SJSA1 (cell line): ENCODE measurements at places on chromosomes 5 and 9.

- no peak overlapping the region for H3K27ac ChIP-seq
- no peak overlapping the region for H3K4me3 ChIP-seq
- no peak for DNase-seq
These were observed 2.0 kb downstream of the S100Z start for GRCh38 chr5:76851728-76852369.

- no peak overlapping the region for H3K4me3 ChIP-seq
- H3K27ac ChIP-seq, result peak overlapping the region; percentile 1; the same call in 1 of the 2 replicates
- DNase-seq, result peak; percentile 81
- peaks cover 21% of the 10 kb centered on the region for H3K4me1 ChIP-seq
- H3K36me3 ChIP-seq, result no peaks in the 10 kb centered on the region
These were observed 254.6 kb upstream of the PIK3R1 start for GRCh38 chr5:67960939-67961338.

DNA sequence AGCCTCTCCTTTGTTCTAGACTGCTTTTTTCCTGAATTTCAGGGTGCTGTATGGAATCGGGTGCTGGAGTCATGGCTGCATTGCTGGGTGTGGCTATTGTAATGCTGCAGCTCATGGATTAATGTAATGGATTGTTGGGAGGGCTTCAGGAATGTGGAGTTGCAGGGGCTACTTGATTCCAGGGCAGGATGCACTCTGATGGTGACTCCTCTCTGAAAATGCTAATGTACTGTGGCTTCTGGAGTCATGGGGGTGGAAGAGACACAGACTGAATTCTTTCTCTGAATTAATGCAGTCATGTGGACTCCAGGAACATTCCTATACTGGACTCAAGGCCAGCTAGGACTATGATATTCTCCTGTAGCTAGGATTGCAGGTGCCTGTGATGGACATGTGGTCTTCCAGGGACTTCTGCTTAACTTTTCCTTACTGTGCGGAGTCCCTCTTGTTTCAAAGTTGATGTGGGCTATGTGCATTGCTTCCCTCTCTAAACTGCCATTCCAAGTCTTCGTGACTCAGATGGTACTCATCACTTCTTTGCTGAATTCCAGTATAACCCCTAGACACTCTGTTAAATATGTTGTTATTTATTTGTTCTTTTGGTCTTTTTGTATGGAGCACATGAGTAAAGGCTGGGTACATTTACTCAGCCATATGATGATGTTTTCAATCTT is 396.2 kb downstream of the KCTD16 start:
- peaks cover 13% of the 10 kb centered on the region for H3K4me1 ChIP-seq
- peak; percentile 64 for DNase-seq
- H3K27me3 ChIP-seq, result no peaks in the 10 kb centered on the region
- H3K36me3 ChIP-seq, result no peaks in the 10 kb centered on the region
- H3K27ac ChIP-seq, result peak overlapping the region; percentile 80

GRCh38 chr5:150603052-150603451 is 37.4 kb upstream of the SYNPO start:
- H3K4me1 ChIP-seq, result peaks cover 38% of the 10 kb centered on the region
- H3K4me3 ChIP-seq, result no peak overlapping the region
- H3K36me3 ChIP-seq, result no peaks in the 10 kb centered on the region
- no peak for DNase-seq
- H3K27ac ChIP-seq, result no peak overlapping the region
- H3K27me3 ChIP-seq, result no peaks in the 10 kb centered on the region; the same call in 1 of the 2 replicates

DNA sequence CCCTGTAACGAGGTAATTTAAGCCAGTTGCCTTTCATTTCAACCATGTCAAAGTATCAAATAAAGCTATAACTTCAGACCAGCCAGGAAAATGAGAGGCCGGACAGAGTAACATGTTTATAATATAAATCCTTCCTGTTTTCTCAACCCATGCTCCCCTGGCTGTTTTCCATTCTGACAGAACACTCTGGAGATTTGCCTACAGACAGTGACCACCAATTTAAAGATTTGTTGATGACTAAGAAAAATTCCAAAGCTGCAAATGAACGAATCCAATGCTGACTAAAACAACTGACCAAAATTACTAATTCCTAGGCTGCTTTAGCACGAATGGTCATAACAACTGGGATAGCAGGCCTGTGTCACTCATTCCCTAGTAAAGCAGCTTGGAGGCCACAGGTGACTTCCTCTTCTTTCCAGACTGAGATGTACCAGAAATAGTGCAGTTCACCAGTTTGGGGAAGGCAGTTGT is 141.4 kb downstream of the AOPEP start:
- H3K36me3 ChIP-seq, result no peaks in the 10 kb centered on the region
- no peak overlapping the region for H3K4me3 ChIP-seq
- peak overlapping the region; percentile 93 for H3K27ac ChIP-seq
- H3K4me1 ChIP-seq, result peaks cover 77% of the 10 kb centered on the region

- no peak overlapping the region for H3K4me3 ChIP-seq
- no peak overlapping the region for H3K27ac ChIP-seq
- H3K4me1 ChIP-seq, result no peaks in the 10 kb centered on the region
- H3K27me3 ChIP-seq, result no peaks in the 10 kb centered on the region
These were observed 1390.3 kb upstream of the NUDT12 start for GRCh38 chr5:104952876-104953275.

- H3K27ac ChIP-seq, result peak overlapping the region; percentile 34
- no peaks in the 10 kb centered on the region for H3K27me3 ChIP-seq
- no peaks in the 10 kb centered on the region for H3K36me3 ChIP-seq
- H3K4me3 ChIP-seq, result no peak overlapping the region
- H3K4me1 ChIP-seq, result peaks cover 22% of the 10 kb centered on the region
- no peak for DNase-seq
These were observed 71.1 kb downstream of the GNAQ start for GRCh38 chr9:77960356-77961153.

GRCh38 chr5:141969783-141970771 is 1.2 kb downstream of the RNF14 start:
- no peaks in the 10 kb centered on the region for H3K27me3 ChIP-seq
- H3K4me1 ChIP-seq, result peaks cover 30% of the 10 kb centered on the region
- peak overlapping the region; percentile 82 for H3K27ac ChIP-seq
- H3K36me3 ChIP-seq, result peaks cover 31% of the 10 kb centered on the region
- DNase-seq, result peak; percentile 33

DNA sequence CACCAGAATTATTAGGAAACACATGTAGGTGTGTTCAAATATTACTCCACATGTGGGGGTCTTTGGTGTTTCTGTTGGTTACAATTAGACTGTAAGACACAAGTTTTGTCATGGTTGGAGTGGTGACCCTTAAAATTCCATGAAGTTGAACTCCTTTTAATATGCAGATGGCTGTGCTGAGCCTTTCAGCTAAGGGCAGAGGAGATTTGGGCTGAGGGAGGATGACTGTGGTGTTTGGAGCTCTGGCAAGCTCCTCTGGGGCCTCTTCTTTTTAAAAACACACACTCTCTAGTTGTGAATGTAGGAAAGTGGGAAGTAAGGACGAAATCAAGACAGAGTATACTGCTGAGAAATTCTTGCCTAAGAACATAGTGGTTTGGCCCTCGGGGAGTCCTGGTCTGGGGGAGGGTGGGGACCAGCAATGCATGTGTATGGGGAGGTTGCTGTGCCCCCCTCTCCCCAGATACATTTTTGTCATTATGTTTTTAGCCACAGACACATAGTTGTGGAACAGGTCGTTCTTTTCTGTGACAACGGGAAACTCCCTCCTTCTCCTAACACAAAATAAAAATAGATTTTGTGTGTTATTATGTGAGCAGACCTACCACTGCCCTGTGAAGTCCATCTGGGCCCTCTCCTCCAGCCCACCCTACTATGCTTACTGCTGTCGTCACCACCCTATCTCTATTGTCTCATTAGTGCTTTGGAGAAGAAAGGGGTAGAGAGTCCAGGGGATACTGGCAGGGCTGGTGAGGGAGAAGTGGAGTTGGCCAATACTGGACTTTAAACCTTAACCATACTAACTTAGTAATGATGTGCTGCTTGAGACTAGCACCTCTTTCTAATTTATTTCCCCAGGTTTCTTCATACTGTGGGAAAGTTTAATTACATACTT is 10.0 kb downstream of the SMARCA2 start:
- H3K27ac ChIP-seq, result no peak overlapping the region
- H3K4me1 ChIP-seq, result no peaks in the 10 kb centered on the region
- H3K4me3 ChIP-seq, result no peak overlapping the region
- no peaks in the 10 kb centered on the region for H3K36me3 ChIP-seq
- DNase-seq, result no peak

- no peaks in the 10 kb centered on the region for H3K36me3 ChIP-seq
- H3K4me1 ChIP-seq, result no peaks in the 10 kb centered on the region
- no peaks in the 10 kb centered on the region for H3K27me3 ChIP-seq
- no peak overlapping the region for H3K4me3 ChIP-seq
- H3K27ac ChIP-seq, result no peak overlapping the region
- DNase-seq, result no peak
These were observed 514.7 kb downstream of the MAT2B start for GRCh38 chr5:164020116-164020515.

DNA sequence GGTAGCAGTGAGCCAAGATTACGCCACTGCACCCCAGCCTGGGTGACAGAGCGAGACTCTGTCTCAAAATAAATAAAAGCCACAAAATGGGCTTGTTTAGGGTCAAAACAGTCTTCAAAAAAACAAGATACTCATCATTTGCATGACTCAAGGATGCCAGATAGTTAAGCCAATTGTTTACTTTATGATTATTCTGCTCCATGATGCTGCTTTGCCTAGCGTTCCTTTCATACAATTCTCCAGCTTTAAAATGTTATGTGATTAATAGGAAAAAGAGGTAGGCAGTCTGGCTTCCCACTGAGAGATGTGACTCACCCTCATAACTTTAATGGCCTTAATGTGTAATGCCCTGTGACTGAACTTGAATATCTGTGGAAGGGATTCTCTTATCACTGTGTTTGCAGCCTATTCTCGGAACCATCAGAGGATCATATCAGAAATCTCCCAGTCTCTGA is 364.6 kb upstream of the TRPC7 start:
- no peak overlapping the region for H3K4me3 ChIP-seq
- peaks cover 23% of the 10 kb centered on the region for H3K4me1 ChIP-seq
- H3K27ac ChIP-seq, result no peak overlapping the region
- H3K27me3 ChIP-seq, result no peaks in the 10 kb centered on the region
- DNase-seq, result peak; percentile 96

DNA sequence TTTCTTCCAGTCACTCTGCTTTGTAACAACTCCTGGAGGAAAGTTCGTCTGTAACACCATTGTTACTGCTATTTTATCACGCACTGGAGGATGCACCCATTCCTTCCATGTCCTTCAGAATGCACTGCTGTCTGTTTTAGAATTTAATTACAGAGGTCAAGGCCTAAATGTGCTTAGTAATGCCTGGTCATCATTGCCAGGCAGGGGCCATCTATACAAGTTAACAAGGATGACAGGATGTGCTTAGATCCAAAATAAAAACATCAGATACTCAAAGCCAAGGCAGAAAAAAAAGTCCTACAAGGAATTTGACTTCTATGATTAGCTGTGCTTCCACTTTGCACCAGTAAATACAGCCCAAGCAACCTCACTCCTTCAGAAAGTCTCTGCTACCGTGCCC is 371.4 kb downstream of the SEMA5A start:
- no peak overlapping the region for H3K27ac ChIP-seq
- H3K4me1 ChIP-seq, result peaks cover 4% of the 10 kb centered on the region
- no peak overlapping the region for H3K4me3 ChIP-seq
- no peaks in the 10 kb centered on the region for H3K27me3 ChIP-seq
- DNase-seq, result no peak
- peaks cover 10% of the 10 kb centered on the region; the same call in 1 of the 2 replicates for H3K36me3 ChIP-seq

GRCh38 chr5:177608243-177609075 is 8.5 kb downstream of the B4GALT7 start:
- H3K4me3 ChIP-seq, result no peak overlapping the region
- H3K4me1 ChIP-seq, result no peaks in the 10 kb centered on the region
- no peak overlapping the region for H3K27ac ChIP-seq
- no peaks in the 10 kb centered on the region for H3K27me3 ChIP-seq
- DNase-seq, result peak; percentile 41
- H3K36me3 ChIP-seq, result peaks cover 37% of the 10 kb centered on the region

DNA sequence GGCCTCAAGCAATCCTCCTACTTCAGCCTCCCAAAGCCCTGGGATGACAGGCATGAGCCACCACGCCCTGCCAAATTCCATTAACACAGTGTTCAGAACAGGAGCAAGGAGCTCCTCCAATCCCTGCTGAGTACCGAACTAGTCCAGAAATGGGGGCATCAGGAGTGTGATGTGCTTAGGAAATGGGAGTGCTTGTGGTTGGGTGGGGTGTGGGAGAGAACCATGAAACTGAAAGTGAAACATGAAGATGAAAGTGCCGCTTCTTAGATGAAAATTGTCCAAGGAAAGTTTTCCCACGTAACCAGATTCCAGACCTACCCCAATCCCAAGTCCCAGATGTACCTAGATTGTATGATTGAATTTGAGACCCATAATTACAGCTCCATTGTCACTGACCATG is 16.7 kb upstream of the ZNF131 start:
- no peak overlapping the region for H3K4me3 ChIP-seq
- H3K27me3 ChIP-seq, result no peaks in the 10 kb centered on the region
- peaks cover 11% of the 10 kb centered on the region for H3K4me1 ChIP-seq
- no peak overlapping the region for H3K27ac ChIP-seq
- no peak for DNase-seq

GRCh38 chr5:79261897-79262296 is 26.0 kb downstream of the JMY start:
- H3K27me3 ChIP-seq, result no peaks in the 10 kb centered on the region
- no peaks in the 10 kb centered on the region for H3K36me3 ChIP-seq
- H3K4me3 ChIP-seq, result no peak overlapping the region

GRCh38 chr5:143094087-143094521 is 309.4 kb downstream of the NR3C1 start:
- no peaks in the 10 kb centered on the region; the same call in 1 of the 2 replicates for H3K4me1 ChIP-seq
- peak; percentile 60 for DNase-seq
- no peaks in the 10 kb centered on the region for H3K27me3 ChIP-seq
- H3K27ac ChIP-seq, result no peak overlapping the region
- H3K4me3 ChIP-seq, result no peak overlapping the region
- H3K36me3 ChIP-seq, result no peaks in the 10 kb centered on the region

- H3K27me3 ChIP-seq, result no peaks in the 10 kb centered on the region
- H3K27ac ChIP-seq, result peak overlapping the region; percentile 90
- H3K36me3 ChIP-seq, result peaks cover 39% of the 10 kb centered on the region
- peak; percentile 86 for DNase-seq
These were observed 1.2 kb upstream of the SQSTM1 start for GRCh38 chr5:179819296-179820126.

GRCh38 chr5:125325488-125326149 is 579.2 kb upstream of the ZNF608 start:
- no peak for DNase-seq
- H3K27ac ChIP-seq, result no peak overlapping the region

GRCh38 chr9:36625006-36625615 is 52.4 kb downstream of the MELK start:
- peaks cover 8% of the 10 kb centered on the region; the same call in 1 of the 2 replicates for H3K36me3 ChIP-seq
- no peak overlapping the region for H3K4me3 ChIP-seq
- H3K4me1 ChIP-seq, result peaks cover 13% of the 10 kb centered on the region

DNA sequence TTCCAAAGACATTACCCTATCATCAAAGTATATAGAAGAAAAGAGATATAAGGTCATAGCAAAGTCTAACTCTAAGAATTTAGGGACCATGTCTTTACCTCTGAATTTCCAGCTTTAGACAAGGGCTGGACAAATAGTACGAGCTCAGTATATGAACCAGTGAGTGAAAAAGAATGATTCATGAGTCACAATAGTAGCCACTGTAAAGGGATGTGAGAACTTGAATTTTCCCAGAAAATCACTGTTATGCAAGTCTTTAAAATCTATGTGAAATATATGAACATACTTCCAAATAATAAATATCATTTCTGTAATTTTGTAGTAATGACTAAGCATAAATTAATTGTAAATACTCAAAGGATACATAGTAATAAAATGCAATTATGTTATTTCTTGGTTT is 305.9 kb upstream of the PRR16 start:
- H3K27ac ChIP-seq, result no peak overlapping the region
- no peaks in the 10 kb centered on the region for H3K27me3 ChIP-seq
- no peak for DNase-seq
- H3K36me3 ChIP-seq, result no peaks in the 10 kb centered on the region
- H3K4me1 ChIP-seq, result peaks cover 17% of the 10 kb centered on the region
